ENCODE measurements at places on chromosomes 1 and 21.

- no peak for DNase-seq
Measured at GRCh38 chr1:58585581-58586151, 8.6 kb upstream of the TACSTD2 start.

DNA sequence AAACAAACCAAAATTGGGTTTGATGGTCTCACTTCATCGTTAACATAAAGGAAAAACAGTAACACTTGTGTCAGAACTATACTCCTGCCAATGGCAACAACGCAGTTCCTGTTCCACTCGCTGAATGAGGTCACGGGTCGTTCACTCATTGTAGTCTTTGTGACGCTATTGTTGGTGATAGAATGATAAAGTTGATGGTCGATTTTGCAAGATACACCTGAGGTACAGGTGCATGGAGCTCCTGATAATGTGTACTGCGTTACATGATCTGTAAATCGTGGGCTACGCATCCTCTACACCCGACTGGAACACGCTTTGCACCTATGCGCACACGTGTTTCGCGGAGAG lies 391 bp upstream of the CENPS start:
- DNase-seq = no peak

DNA sequence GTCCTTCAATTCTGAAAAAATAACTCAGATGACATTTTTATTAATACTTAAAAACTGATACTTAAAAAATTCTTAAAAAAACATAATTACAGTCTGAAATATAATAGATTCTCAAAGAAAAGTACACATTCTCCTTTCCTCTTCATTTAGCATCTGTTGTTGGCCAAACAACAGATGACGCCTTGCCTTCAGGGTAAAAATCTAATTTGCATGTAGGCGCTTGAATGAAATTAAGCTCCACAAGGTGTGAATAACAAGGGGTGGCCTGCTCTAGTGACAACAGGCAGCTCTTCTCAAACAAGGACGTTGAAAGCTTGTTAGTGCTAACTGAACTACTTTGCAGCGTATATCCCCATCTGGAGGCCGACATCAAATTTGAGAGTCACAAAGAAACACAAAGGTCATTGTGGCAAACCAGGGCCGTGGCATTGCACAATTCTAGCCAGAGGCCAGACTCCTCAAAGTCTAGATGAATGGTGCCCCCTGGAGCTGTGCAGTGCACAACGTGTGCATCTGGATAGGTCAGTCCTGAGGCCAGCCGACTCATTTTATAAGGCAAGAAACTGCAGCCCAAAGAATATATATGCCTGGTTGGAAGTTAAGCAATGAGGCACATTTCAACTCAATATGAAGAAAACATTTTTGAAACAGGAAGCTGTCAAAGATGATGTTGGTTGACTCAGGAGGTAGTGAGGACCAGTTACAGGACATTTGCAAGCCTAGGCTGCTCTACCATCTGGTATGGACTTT lies 459.2 kb upstream of the RUNX1 start:
- no peak for DNase-seq

- DNase-seq = no peak
Measured at GRCh38 chr1:111719135-111719534, 20.1 kb downstream of the INKA2 start.

GRCh38 chr1:61222240-61222639 lies 139.9 kb downstream of the NFIA start:
- DNase-seq = no peak

DNA sequence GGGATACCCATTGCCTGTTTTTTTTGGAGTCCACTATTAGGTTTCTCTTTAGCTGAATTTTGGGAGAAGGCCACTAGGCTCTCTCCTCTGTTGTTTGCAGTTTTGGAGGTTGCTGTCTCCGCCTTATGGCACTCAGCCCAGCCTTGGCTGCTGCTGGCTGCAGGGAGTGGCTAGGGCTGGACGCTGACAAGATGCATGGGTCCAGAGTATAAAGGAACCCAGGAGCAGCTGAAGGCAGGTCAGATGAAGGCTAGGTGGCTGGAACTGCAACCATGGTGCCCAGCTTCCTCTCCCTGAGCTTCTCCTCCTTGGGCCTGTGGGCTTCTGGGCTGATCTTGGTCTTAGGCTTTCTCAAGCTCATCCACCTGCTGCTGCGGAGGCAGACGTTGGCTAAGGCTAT lies at the start of gene CYP4B1:
Gene CYP4B1, plus strand, starts transcription at position 237 of the 400 bp plus-strand sequence. Its CDS starts 36 bp downstream, at position 273.
- no peak for DNase-seq

- no peak for DNase-seq
Measured at GRCh38 chr21:41196993-41197392, 29.0 kb downstream of the BACE2 start.

GRCh38 chr1:248821101-248821500 lies 4.6 kb downstream of the SH3BP5L start:
- DNase-seq = no peak

DNA sequence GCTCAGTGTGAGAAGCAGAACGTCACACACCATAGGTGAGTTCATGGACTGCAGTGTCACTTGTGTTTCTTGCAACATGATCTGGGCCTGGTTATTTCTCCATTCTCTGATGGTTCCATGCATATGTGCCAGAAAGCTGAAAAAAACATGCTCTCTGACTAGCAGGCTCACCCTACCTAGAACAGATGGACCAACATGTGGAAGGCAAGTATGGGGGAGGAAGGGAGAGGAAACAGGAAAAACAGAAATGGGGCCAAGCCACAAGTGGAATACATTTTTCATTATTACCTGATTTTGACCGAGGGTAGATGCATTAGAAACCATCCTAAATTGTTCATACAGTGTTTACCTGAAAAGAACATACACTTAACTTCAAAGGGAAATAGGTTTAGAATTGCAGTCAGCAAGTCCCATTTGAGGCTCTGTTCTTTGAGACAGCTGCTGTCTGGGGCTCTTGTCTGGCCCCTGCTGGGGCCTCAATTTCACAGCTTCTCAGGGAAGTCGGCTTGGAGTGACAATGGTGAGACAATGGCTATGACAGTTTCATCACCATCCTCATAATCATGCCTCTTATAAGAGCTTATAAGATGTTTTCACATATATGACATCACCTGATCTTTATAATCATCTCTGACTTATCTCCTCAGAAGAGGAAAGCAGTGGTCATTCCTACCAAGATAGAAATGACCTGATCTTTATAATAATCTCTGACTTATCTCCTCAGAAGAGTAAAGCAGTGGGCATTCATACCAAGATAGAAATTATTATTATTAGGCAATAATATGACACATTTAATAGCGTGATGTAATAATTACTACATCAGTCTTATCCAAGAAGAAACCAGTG lies 327.3 kb downstream of the SIPA1L2 start:
- DNase-seq = no peak

DNA sequence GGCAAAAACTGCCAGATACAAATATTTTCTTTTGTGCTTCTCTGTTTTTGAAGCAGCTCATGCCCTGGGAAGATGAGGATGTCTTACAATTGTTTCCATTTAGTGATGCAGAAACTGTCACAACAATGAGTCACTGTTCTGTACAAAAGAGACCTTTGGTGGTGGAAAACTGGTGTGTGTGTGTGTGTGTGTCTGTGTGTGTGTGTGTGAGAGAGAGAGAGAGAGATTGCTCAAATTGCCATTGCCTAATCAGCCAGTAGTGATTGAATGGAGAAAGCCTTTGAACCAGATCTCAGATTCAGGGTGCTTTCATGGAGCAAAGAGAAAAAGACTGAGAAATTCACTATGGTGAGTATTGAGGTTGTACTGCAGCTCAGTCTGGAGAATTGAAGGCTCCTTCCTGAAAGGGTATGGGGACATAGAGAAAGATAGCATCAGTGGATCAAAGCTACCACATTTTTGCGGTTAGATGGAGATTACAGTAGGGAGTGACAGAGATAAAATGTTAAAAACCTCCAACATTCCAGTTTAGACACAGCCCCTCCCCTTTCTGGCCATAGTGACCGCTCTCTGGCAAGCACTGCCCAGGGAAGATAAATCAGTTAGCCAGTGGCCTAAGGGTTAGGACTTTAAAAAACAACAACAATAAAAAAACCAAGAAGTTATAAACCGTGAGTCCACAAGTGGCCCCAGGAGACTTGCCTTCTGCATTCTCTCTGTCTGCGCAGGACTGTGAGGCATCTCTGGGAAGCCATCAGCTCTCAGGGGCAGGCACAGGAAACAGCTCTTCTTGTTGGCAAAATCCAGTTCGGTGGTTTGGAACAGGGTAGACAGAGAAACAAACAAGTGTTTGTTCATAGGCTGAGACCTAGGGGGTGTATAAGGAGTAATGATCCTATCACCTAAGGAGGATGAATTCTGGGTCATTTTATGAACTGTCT lies 406.5 kb downstream of the DUSP10 start:
- DNase-seq = no peak

- no peak for DNase-seq
Measured at GRCh38 chr1:196607981-196608380, 259 bp downstream of the KCNT2 start.

DNA sequence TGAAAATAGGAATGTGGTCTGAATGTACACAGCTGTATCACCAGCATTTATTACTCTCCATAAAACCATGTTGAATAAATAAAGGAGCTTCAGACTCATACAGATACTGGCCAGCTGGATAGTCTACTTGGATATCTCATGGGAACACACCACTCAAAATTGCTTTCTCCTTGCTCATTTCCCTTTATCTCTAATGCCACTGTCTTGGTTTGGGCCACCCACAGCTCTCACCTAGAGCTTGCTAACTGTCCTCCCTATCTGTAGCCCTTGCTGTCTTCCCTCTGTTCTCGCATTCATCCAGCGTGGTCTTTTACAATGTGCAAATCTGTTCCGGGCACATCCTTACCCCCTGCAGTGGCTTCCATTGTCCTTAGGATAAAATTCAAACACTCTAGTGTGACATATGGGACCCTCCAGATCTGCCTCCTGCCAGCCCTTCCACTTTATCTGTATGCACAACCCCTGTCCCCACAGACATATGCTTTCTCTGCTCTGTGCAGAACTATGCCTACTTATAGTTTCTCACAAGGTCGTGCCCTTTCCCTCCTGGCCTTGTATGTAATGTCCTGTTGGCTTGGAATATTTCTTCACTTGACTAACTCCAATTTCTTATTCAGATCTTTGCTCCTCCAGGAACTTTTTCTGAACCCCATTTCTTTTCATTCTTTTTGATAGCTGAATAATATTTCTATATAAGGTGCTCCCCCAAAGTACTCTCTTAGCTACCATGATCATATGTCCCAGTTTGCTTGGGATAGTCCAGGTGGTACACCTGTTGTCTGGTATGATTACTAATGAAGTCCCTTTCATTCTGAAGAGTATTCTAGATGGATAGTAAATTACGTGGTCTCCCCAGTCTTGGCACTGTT lies 2.9 kb downstream of the FLVCR1 start:
- DNase-seq = no peak

DNA sequence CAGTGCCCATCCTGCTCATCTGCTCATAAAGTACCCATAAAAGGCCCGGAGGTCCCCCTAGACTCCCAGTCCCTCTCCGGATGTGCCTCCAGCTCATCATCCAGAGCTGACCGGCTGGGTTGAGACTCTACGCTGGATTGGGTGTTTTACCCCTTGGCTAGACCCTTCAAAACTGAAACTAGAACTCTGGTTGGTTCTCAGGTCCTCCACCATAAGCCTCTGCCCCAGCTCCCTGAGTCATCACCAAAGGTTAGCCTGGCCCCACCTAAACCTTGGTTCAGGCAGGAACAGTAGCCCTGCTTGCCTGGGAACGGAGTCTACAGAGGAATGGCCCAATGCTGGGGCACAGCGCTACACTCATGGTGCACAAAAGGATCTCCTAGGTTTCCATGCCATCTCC lies 75.1 kb downstream of the TLR5 start:
- no peak for DNase-seq

Measured in stimulated activated CD4-positive, alpha-beta T cell treated with anti-CD3 and anti-CD28 coated beads, Interleukin-15, amount 100 ng/mL, for 1 hour (primary cell).